Nucleus accumbens (tissue), 56 donors: ENCODE measurements at places on chromosomes 7 and 10.

DNA sequence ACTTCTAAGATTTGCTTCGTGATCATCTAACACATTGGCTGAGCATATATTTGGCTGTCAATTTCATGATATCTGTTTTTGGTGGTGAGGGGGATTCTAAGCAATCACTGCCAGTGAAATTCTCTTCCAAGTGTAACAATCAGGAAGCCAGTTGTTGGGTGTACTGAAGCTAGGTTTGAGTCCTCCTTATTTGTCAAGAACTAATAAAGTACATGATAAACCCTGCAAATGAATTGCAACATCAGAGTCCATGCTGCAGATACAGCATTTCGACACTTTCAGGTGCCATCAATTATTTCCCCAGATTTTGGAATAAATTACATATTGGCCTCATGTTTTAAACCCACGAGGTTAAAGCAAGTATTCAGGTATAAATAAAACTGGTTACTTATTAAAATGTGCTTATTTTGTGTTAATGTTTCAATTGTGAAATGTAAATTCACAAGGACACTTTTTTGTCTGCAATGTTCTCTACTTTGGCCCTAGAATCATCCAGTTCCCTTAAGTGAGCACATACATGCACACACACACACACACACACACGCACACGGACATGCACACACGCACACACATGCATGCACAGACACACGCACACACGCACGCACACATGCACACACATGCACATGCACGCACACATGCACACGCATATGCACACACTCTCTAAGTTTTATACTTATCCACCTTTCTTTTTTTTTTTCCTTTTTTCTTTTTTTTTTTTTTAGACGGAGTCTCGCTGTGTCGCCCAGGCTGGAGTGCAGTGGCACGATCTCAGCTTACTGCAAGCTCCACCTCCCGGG lies 510.2 kb upstream of the KLF6 start:
- no peak for DNase-seq

GRCh38 chr7:44277391-44277790 lies 48.0 kb downstream of the CAMK2B start:
- DNase-seq: no peak

GRCh38 chr7:3154881-3155494 lies 111.3 kb upstream of the CARD11 start:
- no peak for DNase-seq

GRCh38 chr10:129892548-129893052 lies 71.5 kb downstream of the EBF3 start:
- no peak for DNase-seq

DNA sequence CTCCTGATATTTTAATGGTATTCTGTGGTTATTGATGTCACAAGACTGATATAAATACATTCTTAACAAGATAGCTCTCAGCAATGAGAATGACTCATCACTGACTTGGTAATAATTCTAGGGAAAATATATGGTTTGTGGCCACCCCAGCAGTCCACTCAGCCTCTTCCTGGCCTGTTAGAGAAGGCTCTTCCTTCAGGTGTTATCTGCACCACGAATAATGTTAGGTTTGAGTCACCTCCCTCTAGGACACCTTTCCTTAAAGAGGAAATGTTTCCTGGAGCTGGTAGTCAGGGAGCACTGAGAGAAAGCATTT lies 163.3 kb downstream of the SVIL start:
- DNase-seq: no peak

DNA sequence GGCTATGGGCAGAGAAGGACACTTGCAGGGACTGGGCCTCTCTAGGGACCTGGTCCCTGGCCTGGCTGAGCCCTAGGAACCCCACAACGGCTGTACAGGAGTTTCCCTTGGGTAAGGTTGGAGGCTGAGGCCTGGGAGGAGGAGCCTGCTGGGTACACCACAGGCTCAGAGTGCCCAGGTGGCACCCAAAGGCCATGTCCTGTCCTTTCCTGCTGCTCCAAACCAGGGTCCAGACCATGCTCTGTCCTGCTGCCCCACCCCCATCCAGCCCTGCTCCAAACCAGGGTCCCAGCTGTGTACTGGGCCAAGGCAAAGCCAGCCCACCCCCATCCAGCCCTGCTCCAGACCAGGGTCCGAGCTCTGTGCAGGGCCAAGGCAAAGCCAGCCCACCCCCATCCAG lies 35.3 kb upstream of the ZNF488 start:
- no peak for DNase-seq

- no peak for DNase-seq
Observed at GRCh38 chr10:6279540-6280267, 77.0 kb downstream of the PFKFB3 start.

- no peak for DNase-seq
Observed at GRCh38 chr10:112767156-112767555, 182.9 kb upstream of the TCF7L2 start.

GRCh38 chr7:112159351-112159750 lies 46.8 kb downstream of the DOCK4 start:
- DNase-seq: no peak

DNA sequence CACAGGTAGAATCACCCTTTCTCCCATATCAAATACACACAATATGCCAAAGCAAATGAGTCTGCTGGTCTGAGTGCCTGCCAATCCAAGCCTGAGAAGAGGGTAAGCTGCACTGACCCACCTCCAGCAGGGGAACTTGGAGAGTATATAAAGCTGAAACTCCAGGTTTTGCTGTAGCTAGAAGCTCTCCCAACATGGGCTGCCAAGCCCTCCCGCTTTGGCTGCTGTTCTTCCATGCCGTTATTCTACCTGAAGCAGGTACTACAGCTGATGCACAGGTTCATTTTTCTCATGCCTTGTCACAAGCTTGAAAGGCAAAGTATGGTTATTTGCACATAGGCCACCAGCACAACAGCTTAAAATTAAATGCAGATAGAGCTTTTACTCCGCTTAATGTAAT lies 21.5 kb upstream of the C10orf120 start:
- DNase-seq: no peak

- DNase-seq: no peak
Observed at GRCh38 chr7:108253275-108254044, 123.3 kb upstream of the LAMB4 start.

DNA sequence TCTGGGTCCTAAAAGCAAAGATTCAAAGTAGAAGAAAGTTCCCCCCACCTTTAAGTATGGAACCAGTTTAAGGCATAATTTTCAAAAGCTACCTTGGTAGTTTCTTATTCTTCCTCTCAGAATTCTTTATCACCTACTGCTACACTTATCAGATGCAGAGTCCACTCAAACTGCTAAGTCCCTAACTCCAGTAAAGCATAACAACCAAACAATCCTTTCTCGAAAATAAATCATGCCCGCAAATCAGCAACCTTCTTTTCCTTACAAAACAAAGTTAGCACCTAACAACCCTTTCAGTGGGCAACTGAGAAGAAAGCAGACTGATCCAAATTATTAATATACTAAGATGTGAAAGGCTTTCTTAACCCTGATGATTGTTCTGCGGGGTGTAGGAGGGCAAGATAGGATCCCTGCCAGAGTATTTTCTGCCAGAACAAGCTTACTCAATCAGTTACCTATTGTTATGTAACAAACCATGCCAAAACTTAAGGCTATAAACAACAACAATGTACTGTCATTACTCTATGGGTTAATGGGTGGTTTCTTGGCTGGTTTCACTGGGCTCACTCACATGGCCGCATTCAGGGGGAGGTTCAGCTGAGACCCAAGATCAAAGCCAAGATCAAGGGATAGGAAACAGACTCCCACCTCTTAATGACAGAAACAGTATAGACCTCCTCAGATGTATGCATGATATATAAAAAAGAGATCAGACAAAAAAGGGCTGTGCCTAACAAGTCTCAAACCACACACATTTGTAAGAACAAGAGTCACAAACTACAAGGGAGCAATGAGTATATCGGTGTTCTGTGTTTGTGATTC lies 42.0 kb downstream of the CCDC6 start:
- no peak for DNase-seq

GRCh38 chr10:109959259-109960145 lies 36.2 kb upstream of the XPNPEP1 start:
- DNase-seq: no peak

DNA sequence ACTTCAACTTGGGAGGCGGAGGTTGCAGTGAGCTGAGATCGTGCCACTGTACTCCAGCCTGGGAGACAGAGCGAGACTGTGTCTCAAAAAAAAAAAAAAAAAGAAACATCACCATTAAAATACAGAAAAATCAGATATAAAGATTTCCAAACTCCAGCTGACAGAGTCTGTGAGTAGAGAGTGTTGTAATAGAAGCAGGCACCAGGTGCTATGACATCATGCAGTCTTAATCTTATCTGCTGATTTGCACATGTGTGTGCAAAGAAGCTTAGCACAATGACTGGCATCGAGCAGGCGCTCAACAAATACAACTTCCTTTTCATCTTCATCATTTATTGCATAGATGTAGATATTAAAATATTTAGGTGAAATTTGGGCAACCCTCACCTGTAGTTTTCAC lies 92.2 kb downstream of the PRKCQ start:
- no peak for DNase-seq

DNA sequence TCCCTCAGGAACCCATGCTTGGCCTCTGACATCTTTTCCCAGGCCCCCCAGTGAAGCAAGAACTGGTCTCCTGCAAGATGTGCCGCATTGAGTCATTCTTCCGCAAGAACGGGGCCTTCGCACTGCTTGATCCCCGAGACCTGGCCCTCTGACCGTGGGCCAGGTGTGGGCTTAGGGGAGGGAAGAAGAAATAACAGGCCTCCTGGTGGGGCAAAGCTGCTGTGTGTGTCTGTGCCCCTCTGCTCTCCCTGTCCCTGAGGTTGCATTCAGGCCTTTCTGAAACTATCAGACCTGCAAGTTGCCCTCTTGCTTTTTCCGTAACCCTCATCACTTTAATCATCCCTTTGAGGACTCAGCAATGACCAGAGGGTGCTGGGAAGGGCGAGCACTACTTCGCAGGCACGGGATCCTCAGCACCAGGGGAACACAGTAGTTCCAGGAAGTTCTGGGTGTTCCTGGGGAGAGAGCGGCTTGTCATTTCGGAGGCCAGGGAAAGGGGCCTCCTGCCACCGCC lies 6.0 kb downstream of the ATP6V1F start:
- DNase-seq: no peak

- DNase-seq: no peak
Observed at GRCh38 chr7:130419658-130420057, 21.2 kb downstream of the CEP41 start.

- DNase-seq: no peak
Observed at GRCh38 chr7:78677391-78677790, 776.1 kb downstream of the MAGI2 start.

GRCh38 chr7:29170781-29171180 lies 23.8 kb upstream of the CHN2 start:
- DNase-seq: no peak

- no peak for DNase-seq
Observed at GRCh38 chr7:103955985-103956384, 33.5 kb downstream of the RELN start.

GRCh38 chr10:95796504-95796903 lies 40.5 kb downstream of the ENTPD1 start:
- DNase-seq: no peak

DNA sequence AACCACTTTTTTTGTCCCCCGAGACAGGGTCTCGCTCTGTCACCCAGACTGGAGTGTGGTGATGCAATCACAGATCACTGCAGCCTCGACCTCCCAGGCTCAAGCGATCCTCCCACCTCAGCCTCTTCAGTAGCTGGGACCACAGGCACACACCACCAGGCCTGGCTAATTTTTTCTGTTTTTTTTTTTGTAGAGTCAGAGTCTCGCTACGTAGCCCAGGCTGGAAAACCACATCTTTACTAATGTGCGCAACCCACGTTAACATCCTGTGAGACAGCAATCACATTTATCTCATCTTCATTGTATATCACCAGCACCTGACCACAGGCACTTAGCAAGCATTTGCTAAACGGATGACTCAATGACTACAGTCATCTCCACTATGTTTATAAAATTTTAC lies 77.8 kb upstream of the ATP6V0A4 start:
- DNase-seq: no peak

GRCh38 chr10:129520440-129521080 lies 53.5 kb downstream of the MGMT start:
- no peak for DNase-seq

GRCh38 chr7:159032322-159032721 lies 112.3 kb downstream of the VIPR2 start:
- DNase-seq: no peak

- DNase-seq: no peak
Observed at GRCh38 chr7:28477041-28477442, 64.7 kb downstream of the CREB5 start.

- no peak for DNase-seq
Observed at GRCh38 chr7:133770863-133771492, 356.2 kb upstream of the LRGUK start.

DNA sequence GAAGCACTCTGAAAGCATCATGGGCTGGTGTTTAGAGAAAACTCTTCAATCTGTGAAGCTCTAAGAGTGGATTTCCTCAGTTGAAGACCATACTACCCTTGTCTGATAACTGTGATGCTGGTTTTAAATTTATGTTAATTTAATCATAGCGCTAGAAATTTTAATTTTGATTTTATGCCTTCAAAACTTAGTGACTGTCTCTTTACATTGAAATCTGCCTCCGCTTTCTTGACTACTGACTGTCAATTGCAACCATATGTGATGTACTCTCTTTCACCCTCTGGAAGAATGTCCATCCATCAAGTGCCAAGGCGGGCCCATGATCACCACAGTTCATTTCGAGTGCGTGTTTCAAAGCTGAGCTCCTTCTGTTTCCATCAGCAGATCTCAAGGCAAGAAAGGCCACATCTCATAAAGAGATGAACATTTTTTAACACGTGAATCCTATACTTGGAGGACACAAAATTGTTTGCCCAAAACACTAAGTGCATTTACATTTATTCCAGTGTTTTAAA lies 147.1 kb downstream of the ITGA8 start:
- no peak for DNase-seq

DNA sequence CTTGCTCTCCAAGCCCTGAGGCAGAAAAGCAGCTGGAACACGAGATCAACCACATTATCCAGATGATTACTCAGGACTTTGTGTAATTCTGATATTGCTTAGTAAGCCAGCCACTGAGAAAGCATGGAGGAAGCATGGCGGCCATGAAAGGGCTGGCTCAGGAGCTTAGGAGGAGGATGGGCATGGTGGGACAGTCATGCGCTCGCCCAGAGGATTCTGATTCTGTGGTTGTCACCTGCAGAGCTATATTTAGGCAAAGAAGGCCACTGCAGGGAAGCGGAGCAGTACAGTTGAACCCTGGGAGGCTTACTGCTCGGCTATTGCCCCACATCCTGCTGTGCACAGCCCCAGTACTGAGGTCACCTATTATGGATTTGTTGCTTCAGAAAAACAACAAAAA lies 128.8 kb upstream of the DNAJB12 start:
- DNase-seq: no peak

- DNase-seq: no peak
Observed at GRCh38 chr7:3146571-3147226, 103.0 kb upstream of the CARD11 start.

DNA sequence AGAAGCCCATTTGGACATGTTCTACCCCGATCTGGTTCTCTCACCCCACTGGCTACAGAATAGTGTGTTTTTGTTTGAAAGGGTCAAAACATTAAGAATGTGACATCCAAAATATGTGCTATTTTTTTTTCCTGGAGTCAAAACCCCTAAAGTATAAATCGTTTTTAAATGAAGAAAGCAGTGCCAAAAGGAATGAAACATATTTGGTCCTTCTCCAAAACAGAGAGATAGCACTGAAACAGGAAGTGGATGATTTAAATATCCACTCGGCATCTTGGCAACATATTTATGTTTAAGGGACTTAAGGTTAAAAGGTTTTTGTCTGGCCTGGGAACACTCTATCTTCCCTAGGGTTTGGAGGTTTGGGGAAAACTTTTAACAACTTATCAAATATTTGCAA lies 32.3 kb downstream of the CALD1 start:
- no peak for DNase-seq

GRCh38 chr7:32809871-32810270 lies 81.7 kb downstream of the KBTBD2 start:
- no peak for DNase-seq
